ENCODE measurements at places on chromosomes 6 and 20.

DNA sequence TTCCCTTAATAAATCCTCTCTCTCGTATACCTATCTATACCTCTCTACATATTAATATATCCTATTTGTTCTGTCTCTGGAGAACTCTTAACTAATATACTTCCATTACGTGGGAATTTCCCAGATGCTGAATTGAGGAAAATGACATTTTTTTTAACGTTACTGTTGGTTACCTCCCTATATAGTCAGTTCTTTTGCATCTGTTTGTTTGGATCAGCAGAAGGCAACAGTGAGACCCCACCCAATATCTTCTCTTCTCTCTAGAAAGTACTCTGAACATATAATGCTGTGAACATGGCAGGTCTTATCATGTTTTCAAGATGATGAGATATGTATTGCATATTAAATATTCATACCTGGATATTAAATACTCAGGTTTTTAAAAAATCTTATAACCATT, 12.7 kb downstream of the RFPL4B start:
- no peak for DNase-seq

- peak; percentile 11 for DNase-seq
These were observed 1.1 kb upstream of the PRELID3B start for GRCh38 chr20:59043698-59044097.

DNA sequence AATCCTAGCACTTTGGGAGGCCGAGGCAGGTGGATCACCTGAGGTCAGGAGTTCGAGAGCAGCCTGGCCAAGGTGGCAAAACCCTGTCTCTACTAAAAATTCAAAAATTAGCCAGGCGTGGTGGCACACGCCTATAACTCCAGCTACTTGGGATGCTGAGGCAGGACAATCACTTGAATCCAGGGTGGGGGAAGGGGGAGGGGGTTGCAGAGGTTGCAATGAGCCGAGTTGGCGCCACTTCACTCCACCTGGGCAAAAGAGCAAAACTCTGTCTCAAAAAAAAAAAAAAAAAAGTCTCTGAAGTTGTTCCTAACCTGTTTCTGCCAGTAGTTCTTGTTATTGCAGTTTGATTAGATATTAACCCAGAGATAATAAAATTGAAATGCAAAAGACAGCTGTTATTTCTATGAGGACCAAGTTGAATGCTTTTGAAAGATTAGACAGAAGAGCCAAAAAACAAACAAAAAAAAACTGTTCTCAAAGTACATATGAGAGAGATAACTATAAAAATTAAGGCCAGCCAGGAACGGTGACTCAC, 22.6 kb downstream of the PIGU start:
- DNase-seq: no peak

DNA sequence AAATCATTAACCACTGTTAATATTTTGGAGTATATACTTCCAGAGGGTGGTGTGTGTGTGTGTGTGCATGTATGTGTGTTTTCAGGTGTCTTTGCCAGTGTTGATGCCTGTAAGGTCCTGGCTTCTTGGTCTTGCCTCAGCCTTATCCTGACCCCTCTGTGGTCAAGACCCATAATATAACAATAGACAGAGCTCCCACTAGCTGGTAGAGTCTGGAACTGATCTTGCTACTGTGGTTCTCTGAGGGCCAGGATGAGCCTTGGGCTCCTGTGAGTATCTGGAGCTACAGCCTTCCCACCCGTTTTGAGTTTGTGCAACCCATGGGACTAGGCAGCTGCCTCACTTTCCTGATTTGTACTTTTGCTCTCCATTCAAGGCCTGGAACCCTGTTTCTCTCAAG, 191.0 kb downstream of the IBTK start:
- no peak for DNase-seq

GRCh38 chr6:16183187-16183664, 54.3 kb downstream of the MYLIP start:
- no peak for DNase-seq

GRCh38 chr6:125827788-125828320, 37.1 kb downstream of the NCOA7 start:
- DNase-seq: no peak

DNA sequence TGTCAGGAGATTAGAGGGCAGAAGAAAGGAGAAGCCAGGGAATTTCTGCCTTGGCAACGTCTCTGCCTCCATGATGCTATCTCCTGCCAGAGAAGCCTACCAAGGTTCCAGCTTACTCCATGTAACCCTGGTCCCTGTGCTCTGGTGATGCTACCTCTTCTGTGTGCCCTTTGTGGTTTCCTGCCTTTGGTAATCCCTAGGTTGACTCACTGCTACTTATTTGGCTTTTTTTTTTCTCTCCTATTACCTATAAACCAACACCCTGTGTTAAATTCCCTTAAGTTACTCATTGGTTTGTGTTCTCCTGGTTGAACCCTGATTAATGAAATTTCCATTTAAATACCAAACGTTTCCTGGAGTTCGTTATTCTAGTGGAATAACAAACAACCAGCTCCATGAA, 527.8 kb upstream of the FLRT3 start:
- no peak for DNase-seq

GRCh38 chr6:37977715-37978114, 158.2 kb downstream of the ZFAND3 start:
- no peak for DNase-seq

DNA sequence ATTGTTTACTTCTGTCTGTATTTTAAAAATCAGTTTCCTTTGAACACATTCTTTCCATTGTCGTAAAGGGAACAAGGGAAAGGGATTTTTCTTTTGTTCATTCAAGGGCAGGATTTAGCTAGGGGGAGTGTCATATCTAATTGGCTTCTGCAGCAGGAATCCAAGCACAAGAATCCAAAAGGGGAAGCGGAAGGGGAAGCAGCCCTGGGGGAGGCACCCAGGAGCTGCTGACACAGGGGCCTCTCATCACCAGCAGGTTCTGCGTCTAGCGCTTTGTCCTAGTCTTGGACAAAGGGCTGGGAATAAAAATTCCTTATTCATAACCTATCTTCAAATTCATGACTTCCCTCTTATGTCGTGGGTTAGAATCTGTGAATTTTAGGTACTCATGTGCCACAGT, 13.7 kb downstream of the RIPK1 start:
- DNase-seq: no peak

- peak; percentile 24 for DNase-seq
These were observed 115.6 kb downstream of the TMEM170B start for GRCh38 chr6:11653028-11653583.

DNA sequence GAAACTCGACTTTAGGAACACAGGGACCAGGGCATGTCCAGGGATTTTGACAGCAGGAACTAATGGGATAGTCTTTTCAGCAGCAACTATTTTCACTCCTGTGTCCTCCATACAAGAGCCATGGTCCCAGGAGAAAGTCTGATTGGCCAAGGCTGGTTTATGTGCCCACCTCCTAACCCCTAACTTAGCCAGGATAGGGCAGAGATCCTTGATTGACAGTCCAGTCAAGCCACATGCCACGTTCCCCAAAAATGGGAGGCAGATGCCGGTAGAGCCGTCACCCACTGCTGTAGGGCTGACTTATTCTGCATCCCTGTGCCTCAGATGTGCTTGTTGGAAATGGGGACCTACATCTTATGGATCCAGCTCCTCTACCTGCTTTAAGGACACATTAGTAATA, 22.3 kb downstream of the SLC2A10 start:
- DNase-seq: no peak

DNA sequence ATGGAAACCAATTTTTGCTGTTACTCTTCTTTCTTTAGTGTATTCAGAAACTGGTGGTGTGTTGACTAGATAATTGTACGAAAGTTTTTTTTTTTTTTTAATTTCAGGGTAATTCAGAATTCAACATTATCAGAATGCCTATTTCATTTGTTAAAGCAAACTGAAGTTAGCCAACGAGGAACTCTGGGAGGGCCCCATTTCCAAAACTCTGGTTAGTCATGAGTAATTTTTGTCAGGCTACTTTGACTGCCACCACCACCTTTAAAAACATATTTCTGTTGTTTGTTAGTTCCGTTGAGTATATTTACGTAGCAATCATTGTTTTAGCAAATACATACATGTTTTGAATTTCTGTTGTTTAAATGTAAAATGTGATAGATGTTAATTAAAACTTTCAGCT, 763 bp downstream of the ZKSCAN8 start:
- DNase-seq: no peak

GRCh38 chr20:14604143-14604542, 266.7 kb upstream of the FLRT3 start:
- no peak for DNase-seq

- DNase-seq: no peak
These were observed 117.7 kb upstream of the GGTLC1 start for GRCh38 chr20:24106150-24106800.

GRCh38 chr6:88855541-88856147, 107.8 kb downstream of the RNGTT start:
- no peak for DNase-seq

- DNase-seq: no peak
These were observed 130.4 kb downstream of the INSM1 start for GRCh38 chr20:20498076-20498861.

DNA sequence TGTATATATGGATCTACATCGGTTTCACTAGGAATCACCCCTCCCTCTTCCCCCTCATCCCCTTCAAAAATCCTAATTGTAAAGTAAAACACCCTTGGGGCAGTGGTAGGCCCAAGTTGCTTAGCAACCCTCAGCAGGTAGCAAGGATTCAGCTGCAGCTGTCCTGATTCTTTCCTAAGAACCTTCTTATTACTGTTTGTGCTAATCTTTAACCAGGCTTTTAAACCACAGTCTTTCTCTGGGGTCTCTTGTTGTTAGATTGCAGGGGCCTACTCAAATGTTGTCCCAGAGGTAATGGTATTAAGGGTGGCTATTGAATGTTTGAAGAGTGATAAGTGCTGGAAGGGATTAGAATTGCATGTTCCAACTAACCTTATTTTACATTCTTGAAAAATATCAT, 46.4 kb downstream of the PRL start:
- no peak for DNase-seq

GRCh38 chr6:124463271-124463670, 499.0 kb upstream of the RNF217 start:
- no peak for DNase-seq

- DNase-seq: no peak
These were observed 2.0 kb downstream of the ZNF335 start for GRCh38 chr20:45969712-45970634.

DNA sequence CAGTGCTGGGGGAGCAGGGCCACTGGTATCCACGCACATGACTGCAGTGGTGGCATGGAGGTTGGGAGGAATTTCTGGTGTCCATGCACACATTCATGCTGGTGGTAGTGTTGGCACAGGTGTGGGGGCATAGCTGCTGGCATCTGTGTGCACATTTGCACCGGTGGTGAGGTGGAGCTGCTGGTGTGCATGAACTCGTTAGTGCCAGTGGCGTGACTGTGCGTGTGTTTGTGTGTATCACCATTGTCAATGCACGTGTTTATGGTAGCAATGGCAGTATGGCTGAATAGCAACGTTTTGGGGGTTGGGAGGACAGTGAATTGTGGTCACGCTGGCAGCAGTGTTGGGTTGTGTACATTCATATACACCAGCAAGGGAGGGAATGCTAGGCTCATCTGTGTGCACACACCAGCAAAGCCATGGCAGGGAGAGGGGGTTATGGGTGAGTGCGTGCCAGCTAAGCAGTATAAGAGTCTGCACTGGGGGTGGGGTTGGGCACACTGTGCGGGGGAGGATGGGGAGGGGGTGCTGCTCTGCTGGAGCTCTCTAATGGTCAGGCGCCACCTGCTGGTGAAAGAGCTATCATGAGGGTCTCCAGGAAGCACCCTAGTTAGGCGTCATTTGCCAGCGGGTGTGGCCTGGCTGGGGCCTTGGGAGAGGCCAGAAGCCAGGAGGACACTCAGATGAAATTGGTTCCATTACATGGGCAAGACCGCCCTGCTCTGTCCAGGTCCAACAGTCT, 626.1 kb upstream of the ID4 start:
- DNase-seq: no peak

GRCh38 chr6:13038315-13038714, 290.0 kb downstream of the TBC1D7 start:
- DNase-seq: no peak

Data from stimulated activated naive CD4-positive, alpha-beta T cell treated with Interleukin-2 at 50 U/mL for 16 hours (primary cell).